Stimulated activated CD4-positive, alpha-beta T cell treated with anti-CD3 and anti-CD28 coated beads, TNF-alpha, amount 100 ng/mL, for 4 hours (primary cell): ENCODE measurements at places on chromosomes 3 and 15.

DNA sequence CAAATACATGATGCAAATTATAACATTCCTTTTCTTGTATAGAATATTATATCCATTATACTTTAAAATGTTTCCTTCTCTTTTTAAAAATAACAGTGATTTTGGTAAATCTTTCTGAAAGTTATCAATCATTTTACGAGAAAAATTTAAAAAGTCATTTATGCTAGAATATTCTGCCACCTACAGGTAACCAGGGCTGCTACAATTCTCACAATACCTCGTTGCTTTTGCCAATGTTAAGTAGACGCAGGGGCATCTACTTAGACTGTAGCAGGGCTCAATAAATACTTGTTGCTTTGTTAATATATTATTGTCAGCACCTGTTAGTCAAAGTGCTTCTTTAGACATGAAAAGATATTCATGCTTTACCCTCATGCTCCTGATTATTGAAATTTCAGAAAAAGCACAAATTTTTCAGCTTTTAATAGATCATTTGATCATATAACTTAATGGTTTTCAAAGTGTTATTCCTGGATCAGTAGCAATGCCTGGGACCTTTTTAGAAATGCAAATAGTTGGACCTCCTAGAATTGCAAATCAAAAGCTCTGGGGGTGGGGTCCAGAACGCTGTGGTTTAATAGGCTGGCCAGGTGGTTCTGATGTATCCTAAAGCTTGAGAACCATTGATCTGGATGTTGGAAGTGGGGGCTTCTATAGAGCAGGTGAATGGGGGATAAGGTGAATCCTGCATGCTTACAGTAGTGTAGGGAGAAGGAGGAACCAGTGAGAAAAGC, 223.6 kb upstream of the PDZRN3 start:
- DNase-seq = no peak

- DNase-seq = no peak
These were observed 132.1 kb downstream of the LPP start for GRCh38 chr3:188286087-188286513.

- DNase-seq = no peak
These were observed 165.5 kb downstream of the ZIC1 start for GRCh38 chr3:147574621-147575020.

DNA sequence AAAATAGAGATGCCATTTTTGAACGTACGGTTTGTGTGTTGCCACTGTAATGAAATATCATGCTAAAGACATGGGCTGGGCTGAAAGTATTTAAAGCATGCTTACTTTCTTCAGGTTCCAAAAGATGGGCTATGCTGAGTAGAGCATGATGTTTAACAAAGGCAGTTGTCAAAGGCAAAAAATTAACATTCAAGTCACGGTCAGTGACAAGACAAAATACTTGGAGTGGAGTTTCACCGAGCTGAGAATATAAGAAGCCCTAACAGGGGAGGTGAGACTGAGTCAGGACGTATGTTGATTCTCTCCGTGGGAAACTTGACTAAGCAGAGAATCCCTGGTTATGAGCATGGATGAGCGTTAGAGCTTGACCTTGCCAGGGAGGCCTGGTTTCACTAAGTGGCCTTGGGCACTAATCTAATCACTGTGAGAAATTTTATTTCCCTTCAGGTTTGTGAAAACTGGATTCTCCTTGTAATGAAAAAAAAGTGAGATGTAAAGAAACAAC, 218.2 kb upstream of the ADAMTS9 start:
- DNase-seq = no peak

GRCh38 chr3:12585181-12585580, 28.3 kb downstream of the MKRN2 start:
- DNase-seq = no peak

GRCh38 chr3:171879472-171879871, 36.3 kb downstream of the TMEM212 start:
- no peak for DNase-seq

GRCh38 chr15:90219421-90220141, 14.2 kb downstream of the CIB1 start:
- no peak for DNase-seq

- DNase-seq = no peak
These were observed 1.3 kb downstream of the NGLY1 start for GRCh38 chr3:25781758-25782594.

DNA sequence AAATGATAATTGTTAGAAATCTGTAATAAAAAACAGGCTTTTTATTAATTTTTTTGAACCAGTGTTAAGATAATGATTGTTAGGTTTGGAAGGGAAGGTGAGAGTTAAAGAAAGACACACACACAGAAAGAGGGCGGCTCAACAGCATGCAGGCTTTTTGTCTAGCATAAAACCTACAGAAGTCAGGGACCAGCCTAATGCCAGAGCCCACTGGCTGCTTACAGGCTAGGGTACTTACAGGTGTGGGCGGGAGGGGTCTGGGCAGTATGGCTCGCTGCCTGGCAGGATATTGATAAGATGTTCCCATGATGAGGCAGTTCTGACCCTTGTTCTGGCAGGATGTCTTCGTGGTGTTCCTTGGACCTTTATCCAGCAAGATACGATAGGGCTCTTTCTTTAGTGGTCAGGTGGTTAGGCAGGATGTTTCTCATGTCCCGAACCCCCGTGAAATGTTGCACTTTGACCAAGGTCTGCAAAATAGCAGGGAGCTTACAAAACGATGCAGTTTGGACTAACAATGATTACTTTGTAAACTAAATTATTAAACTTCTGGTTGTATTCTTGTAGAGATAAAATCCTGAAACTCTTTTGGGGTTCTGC, 84.7 kb downstream of the DCUN1D1 start:
- DNase-seq = no peak

- DNase-seq = no peak
These were observed 200.7 kb downstream of the SOX2 start for GRCh38 chr3:181912384-181912783.

GRCh38 chr15:84789762-84790161, 27.4 kb upstream of the ALPK3 start:
- DNase-seq = no peak

- DNase-seq = no peak
These were observed 20.8 kb downstream of the AKAP13 start for GRCh38 chr15:85401108-85401774.

DNA sequence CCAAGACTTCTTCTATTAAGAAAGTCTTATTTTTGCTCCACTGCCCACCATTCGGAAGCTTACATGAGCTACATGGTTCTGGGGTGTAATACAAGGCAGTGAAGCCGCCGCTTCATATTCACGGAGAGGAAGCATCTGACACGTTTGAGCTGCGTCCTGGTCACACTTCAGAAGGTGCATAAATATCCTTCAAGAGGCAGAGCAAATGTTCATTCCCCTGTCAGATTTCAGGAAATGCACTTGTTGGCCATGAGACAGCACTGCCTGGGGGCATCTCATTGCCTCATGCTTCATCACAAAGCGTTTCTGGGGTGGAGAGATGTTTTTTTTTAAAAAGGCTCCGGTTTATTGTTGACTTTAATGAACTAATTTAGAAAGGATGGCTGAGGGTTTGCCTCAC, 119.9 kb downstream of the CADPS start:
- no peak for DNase-seq

DNA sequence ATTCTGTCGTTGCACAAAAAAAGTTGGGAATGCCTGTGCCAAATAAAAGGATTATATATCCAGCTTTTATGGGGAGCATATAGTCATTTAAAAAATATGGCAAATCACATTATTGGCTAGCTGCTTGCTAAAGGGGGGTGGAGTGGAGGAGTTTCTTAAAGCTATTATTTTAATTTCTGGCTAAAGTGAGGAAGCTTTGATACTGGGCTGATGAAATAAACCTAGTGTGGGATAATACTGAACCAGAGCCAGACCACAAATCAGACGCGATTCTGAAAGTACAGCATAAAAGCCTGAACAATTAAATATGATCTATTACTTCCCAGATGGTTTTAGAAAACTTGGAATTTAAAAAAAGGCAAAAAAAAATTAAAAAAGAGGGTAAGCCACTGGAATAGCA, 14.4 kb downstream of the POLR2M start:
- no peak for DNase-seq

DNA sequence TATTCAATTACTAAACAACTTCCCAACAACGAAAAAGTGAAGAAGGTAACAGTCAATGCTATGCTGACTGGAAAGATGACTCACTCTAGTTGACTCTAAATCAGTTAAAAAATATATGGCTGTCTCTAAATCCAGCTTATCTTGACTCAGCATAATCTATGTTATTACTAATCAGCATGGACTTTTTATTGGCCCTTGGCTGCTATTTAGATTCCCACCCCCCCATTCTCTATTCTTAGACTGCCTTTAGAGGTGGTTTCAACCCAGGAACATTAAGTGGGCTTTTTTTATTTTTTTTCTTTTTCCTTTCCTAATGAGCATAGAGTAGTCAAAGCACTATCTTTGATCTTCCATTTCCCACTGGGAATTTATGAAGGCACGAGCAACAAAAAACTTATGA, 1.9 kb downstream of the PCOLCE2 start:
- DNase-seq = no peak

- no peak for DNase-seq
These were observed 125.4 kb upstream of the CPNE4 start for GRCh38 chr3:132160198-132160597.

DNA sequence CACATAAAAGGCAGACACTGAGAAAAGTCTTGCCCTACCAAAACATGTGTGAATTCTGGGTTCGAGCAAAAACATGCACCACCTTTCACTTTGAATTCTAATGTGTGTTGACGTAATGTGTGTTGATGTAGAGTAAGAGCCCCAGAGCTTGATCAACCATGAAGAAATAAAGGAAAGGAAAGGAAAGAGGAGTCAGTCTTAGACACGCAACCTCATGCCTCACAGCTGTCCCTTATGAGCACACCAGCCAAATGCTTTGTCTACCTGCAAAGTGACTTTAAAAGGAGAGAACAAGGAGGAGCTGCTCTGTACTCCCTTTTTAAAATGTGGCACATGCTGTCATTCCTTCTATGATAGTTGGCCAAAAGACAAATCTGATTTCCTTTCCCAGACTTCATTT, 80.8 kb downstream of the RFTN1 start:
- DNase-seq = no peak

DNA sequence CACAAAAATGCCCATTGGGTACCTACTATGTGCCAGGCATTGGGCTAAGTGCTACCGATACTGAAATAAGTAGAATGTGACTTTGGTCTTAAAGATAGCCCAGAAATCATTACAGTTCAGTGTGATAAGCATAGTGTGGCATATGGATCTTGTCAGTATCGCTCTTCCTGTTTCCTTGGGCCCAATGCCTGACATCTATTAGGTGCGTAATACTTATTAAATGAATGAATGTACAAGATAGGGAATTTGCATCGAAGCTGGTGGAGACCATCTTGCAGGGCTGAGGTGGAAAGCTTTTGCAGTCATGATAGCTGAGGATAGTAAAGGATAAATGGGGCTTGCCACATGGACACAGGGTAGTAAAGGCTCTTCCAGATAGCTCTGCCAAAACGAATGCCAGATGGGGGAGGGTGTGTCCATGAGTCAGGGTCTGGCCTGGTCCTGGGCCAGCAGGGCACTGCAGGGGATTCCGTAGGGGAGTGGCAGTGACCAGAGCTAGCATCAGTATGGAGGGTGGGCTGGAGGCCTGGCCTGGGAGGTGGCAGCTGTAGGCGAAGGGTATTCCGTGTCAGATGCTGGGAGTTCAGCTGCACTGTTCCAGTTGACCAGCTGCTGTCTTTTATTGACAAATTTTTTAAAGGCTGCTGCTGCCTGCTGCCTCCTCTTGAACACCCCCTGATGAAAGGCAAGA, 23.5 kb downstream of the TSEN2 start:
- no peak for DNase-seq

GRCh38 chr3:118761291-118761606, 273.4 kb downstream of the IGSF11 start:
- DNase-seq = no peak

DNA sequence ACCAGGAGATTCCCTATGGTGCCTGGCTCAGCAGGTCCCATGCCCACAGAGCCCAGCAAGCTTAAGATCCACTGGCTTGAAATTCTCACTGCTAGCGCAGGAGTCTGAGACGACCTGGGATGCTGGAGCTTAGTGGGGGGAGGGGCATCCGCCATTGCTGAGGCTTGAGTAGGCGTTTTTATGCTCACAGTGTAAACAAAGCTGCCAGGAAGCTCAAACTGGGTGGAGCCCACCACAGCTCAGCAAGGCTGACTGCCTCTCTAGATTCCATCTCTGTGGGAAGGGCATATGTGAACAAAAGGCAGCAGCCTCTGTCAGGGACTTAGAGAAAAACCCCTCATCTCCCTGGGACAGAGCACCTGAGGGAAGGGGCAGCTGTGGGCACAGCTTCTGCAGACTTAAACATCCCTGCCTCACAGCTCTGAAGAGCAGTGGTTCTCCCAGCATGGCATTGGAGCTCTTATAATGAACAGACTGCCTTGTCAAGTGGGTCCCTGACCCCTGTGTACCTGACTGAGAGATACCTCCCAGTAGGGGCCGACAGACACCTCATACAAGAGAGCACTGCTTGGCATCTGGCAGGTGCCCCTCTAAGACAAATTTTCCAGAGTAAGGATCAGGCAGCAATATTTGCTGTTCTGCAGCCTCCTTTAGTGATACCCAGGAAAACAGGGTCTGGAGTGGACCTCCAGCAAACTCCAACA, 231.5 kb upstream of the SETMAR start:
- no peak for DNase-seq

- no peak for DNase-seq
These were observed 298.5 kb downstream of the SI start for GRCh38 chr3:164779816-164780215.

GRCh38 chr3:13142552-13143380, 69.5 kb upstream of the IQSEC1 start:
- no peak for DNase-seq

DNA sequence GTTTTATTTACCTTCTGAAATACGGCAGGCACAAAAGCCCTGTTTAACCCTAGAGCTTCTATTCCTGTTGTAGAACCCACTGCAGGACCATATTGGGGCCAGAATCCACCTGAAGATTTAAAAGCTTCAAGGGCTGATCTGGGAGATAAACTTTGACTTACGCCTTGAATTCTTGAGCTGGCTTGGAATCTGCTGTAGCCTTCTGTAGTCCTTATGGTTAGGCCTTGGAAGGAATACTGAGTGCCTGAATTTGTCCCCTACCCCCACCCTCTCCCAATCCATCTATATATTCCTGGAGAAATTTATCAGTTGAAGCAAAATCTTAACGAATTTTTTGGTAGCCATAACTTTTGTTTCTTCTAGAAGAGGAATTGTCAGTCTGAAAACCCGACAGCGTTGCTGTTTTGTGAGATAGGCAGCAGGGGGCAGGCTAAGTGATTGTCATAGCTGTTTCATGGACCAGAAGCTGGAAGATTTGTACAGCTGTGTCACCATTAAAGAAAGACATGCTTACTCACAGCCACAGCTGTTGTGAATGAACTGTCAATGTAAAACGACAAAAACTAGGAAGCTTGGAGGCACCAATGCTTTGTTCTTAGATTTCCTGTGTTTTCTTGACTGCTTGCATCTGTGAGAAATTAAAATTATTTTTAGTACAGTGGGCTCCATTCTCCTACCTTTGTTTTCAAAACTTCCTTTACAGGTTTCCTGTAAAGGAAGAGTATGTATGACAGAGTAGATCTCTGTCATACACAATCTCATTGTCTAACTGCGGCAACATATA, 12.8 kb downstream of the LXN start:
- no peak for DNase-seq

GRCh38 chr3:42752961-42753360, 20.1 kb downstream of the CCDC13 start:
- DNase-seq = no peak
